ENCODE measurements at places on chromosomes 2 and 18.

- no peak for DNase-seq
These were observed 165.1 kb upstream of the NDUFV2 start for GRCh38 chr18:8937160-8938094.

GRCh38 chr2:180573951-180574350 lies 406.5 kb upstream of the UBE2E3 start:
- no peak for DNase-seq

GRCh38 chr2:191970867-191971266 lies 124.0 kb upstream of the CAVIN2 start:
- no peak for DNase-seq

- DNase-seq = no peak
These were observed 419.0 kb downstream of the DSC3 start for GRCh38 chr18:30623401-30624065.

DNA sequence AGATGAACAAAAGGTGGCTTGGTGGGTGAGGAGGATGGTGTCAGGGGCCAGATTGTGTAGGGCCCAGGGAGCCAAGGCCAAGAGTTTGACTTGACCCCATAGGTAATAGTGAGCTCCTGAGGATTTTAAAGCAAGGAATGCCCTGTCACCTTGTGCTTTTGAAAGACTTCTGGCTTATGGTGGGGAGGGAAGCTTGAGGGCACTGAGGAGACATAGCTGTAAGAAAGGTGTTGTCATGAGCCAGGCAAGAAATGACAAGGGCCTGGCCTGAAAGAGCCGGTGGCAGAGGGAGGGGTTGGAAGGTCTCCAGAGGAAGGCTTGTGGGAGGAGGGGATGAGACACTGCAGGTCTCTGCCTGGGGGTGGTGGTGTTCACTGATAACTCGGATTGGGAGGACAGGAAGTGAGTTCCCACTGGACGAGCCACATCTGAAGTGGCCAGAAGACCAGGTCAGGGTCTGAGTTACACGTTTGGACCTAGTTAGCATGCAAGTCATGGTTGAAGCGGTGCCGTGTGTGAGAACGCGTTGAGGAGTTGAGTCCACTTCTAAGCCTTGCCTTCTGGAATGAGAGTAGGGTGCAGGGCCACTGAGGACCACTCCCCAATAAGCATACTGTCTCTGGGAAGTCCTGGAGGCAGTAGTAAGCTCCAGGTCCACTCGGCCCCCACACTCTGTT lies 64.3 kb downstream of the TET3 start:
- no peak for DNase-seq

DNA sequence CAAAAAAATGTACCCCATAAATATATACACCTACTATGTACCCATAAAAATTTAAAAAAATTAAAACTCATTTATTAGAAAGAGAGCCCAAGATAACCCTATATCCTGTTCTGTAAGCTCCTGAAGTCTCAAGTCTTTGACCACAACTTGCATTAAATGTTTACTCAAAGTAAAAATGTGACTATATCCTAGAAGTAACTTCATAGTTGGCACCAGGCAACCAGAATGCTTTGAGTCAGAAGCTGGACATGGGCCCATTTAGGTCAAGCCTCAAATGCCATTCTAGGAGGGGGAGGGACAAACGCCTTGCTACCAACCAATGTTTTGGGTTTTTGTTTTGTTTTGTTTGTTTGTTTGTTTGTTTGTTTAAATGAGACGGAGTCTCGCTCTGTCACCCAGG lies 9.3 kb upstream of the TBC1D8 start:
- DNase-seq = no peak

- DNase-seq = no peak
These were observed 91.6 kb downstream of the PRKRA start for GRCh38 chr2:178359192-178359912.

GRCh38 chr2:226426292-226426736 lies 373.3 kb downstream of the IRS1 start:
- DNase-seq = no peak

DNA sequence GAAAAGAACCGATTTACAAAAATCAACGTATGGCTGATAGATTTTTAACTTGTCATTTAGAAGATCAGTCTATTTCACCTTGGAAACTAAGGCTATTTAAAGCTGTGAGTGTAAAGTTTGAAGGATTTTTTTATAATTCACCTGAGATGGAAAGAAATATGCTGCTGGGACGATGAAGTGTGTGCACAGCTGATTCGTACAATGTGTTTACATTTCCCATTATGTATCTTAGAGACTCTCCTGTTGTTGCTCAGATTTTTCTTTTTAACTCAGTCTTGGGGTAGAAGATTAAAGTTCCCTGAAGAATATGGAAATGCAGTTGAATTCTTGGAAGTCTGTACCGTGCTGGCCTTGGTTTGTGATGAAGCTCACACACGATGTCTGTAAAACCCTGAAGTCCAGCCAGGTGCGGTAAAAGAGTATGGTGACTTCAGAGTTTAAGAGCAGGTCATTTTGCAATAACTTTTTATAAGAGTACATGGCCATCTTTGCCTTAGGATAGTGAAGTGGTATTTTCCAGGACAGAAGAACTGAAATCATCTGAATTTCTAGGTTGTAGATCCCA lies 250.1 kb downstream of the PRKCE start:
- DNase-seq = no peak

GRCh38 chr2:128445523-128445900 lies 126.8 kb upstream of the HS6ST1 start:
- no peak for DNase-seq

- no peak for DNase-seq
These were observed 9.4 kb upstream of the TMEM163 start for GRCh38 chr2:134728163-134728562.

DNA sequence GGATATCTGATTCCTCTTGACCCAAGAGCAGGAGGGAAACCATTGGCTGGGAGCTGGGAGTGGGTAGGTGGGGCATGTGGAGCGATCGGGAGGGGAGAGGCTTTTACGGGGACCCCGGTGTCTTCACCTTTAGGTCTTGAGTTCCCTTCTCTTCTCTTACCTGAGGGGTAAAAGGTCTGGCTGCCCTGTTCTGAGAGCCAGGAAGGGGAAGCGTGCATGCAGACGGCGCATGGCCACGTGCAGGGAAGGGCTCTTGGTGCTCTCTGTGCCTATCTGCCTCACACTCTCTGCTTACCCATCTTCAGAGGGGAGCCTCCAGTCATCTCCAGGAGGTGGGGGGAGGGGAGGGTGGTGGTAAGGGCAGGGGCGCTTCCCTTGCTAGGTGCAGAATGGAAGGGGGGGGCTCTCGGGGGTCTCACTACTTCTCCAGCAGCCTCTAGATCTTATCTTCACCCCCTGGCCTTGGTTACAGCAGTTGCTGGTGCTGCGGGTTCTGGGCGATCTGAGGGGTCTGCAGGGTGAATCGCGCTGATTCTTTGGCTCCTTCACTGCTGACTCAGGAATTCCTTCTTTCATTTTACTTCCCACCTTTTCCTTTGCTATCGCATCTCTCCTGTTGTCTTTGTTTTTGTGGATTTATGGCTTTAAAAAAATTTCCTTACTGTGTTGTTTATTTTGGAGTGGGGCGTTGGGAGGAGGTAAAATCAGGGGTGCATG lies 225.8 kb upstream of the HS6ST1 start:
- no peak for DNase-seq

DNA sequence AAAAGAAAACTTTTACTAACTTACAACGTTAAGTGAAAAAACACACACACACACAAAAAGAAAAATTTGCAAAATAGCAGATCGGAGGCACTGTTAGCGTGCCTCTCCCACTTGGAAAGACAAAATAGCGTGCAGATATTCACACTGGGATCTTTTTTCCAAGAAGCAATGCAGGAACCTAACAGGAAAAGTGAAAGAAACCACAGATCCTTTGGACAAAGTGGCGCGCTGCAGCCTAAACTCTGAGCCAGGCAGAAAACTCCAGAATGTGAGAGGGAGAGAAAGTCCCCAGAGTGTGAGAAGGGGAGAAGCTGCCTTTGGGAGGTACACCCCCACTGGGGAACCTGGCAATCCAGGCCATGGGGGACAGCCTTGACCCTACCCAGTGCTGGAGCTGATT lies 70.7 kb upstream of the SERPINE2 start:
- no peak for DNase-seq

- DNase-seq = no peak
These were observed 70.3 kb downstream of the SCN1A start for GRCh38 chr2:166057370-166058164.

- no peak for DNase-seq
These were observed 312.4 kb downstream of the MTX2 start for GRCh38 chr2:176581557-176582165.

- no peak for DNase-seq
These were observed 154.1 kb downstream of the SH3BP4 start for GRCh38 chr2:235105821-235106359.

DNA sequence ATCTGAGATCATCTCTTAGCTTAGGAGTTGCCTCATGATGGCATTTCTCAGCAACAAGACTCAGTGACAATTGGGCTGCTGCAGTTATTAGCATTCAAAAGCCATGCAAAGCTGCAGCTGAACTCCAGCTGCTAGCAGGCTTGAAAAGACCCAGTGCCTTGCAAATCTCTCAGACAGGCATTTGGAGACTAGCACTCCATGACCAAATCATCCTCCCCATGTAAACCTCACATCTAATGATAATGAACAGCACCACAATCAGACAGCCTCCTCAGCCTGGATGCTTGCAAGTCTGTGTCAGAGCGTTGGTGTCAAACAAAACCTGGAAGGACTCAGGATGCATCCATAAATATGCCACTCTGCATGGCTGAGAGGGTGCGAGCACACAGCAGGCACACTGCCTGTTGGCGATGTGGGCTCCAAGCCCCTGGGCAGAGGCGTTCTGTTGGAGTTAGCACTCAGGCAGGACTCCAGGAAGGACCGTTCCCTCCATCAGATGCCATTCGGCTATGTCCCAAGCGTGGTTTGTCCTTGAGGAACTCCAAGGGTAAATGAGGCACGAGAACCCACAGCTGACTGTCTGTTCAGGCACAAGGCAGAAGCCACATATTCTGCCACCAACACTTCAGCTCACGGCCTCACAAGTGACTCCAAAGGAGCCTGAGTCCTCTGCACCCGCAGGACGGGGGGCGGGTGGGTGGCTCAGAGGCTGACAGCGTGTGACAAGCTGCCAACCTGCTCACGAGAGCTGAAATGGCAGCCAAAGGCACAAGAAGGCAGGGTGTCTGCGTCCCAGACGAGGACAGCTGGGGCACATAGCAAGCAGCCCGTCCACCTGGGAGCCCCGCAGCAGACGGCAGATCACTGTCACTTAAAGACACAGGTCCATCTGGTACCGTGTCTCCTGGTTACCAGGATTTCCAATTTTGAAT lies 183.8 kb downstream of the MYT1L start:
- DNase-seq = no peak

GRCh38 chr2:15159751-15160177 lies 401.4 kb downstream of the NBAS start:
- DNase-seq = peak; percentile 67

GRCh38 chr2:67612576-67613042 lies 215.5 kb downstream of the ETAA1 start:
- no peak for DNase-seq

DNA sequence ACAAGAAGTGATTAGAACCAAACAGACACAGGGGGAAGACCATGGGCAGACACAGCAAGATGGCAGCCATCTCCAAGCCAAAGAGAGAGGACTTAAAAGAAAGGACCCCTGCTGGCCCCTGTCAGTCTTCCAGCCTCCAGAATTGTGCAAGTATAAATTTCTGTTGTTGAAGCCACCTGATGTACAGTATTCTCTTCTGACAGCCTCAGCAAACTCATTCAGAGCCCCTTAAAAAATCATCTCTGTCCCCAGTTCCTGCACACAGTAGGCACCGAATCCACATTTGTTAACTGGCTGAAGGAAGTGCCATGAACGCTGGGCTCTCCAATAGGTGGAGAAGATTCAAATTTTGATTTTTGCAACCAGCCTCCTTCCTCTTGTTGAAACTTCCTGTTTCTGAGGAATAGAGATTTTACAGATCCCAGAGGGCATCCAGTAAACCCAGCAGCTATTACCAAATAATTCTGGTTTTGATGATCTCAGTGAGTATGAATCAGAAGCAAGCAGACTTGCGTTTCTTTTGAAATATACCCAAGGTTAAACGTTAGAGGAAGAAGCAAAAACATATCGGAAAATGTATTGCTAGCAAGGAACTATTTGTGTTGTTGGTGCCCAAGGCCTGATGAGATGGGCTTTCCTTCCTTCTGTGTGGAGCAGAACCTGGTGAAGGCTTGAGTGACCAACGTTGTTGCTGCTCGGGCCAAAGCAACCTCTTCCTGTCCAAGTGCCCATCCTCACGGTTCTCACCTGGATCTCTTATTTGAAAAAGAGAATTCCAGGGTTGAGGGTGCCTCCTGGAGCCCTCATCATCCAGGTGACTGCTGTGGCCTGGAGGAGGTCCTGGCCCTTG lies 47.7 kb upstream of the PLB1 start:
- DNase-seq = no peak

- no peak for DNase-seq
These were observed 53.0 kb upstream of the LRP2 start for GRCh38 chr2:169415233-169415748.

Measured in globus pallidus (tissue), 1 donor.